Stimulated activated CD8-positive, alpha-beta memory T cell treated with anti-CD3 and anti-CD28 coated beads, Interleukin-2, amount 100 ng/mL, for 1 hour (primary cell): ENCODE measurements at places on chromosomes 7 and 10.

DNA sequence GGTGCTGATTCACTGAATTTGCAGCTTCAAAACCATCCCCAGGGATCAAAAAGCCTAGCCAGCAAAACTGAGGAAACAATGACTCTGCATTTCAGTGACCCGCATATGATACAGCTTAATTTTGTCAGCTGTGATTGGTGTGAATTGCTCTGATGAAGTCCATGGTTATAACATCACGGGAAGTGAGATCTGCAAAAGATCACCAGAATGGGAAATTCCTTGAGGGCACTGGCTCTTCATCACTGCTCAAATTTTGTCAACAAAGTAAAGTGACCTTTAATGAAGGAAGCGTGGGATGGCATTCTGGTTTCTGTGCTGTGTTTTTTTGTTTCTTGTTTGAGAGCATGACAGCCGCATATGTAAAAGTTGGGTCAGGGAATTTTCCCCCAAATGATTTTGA is 745.9 kb downstream of the GATA3 start:
- DNase-seq: no peak

GRCh38 chr7:116426428-116427156 is 72.9 kb upstream of the CAV2 start:
- DNase-seq: no peak

DNA sequence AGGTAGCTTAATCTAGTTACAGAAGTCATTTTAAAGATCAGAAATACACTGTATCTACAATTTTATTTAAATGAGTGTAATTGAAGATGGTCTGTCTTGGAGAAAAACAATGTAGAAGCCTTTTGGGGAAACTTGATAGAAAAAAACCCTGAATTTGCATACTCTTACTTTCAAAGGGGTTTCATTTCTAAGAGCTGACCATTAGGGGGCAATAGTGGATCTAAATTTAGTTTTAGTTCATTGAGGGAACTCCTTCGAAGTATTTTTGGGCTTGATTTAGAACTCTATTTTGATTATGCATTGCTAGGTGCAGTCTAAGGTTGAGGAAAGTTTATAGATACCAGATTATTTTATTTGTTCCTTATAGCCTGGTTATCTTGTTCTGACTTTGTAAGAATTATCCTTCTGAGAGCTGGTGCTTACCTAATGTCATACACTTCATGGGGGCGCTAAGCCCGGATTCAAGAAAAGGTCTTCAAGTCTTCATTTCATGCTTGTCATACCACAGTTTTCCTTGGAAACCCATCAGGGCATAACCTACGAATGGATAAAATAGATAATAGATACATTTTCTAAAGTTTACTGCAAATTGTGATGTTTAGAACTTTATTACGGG is 69.1 kb upstream of the MXI1 start:
- DNase-seq: no peak

DNA sequence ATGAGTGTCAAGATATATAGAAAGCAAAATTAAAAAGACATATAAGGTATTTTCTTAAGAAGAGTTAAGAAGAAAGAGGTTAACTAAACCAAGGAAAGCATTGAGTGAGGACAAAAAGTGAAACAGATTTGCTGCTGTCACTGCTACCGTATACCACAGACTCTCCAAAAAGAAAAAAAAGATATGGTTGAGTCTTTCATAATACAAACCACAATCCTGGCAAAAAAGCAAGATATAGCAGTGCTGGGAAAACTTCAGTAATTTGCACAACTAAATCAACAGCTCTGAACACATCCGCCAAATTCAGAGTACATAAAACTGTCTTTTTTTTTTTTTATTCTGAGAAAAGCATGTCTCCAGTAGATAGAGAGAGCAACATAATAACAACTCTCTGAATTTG is 114.7 kb downstream of the ETV1 start:
- no peak for DNase-seq

DNA sequence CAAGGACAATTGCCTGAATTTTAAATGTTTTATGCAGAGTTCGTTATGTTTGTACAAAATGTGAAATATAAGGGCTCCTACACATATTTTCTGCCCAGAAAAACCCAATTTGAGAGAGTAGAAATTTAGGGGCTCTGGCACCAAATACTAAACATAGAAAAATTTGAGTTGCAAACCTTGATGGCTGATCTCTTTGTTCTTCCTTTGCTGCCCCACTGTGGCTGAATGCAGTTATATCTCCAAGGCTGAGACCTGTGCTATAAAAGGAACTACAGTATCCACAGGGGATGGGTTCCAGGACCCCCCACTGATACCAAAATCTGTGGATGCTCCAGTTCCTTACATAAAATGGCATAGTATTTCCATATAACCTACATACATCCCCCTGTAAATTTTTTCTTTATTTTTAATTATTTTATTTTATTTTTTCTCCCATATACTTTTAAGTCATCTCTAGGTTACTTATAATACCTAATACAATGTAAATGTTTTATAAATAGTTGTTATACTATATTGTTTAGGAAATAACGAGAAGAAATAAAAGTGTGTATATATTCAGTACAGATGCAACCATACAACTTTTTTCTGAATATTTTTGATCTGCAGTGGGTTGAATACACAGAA is 22.5 kb downstream of the CFAP43 start:
- DNase-seq: no peak

GRCh38 chr10:63719226-63719856 is 198.1 kb downstream of the REEP3 start:
- no peak for DNase-seq
